ENCODE measurements at places on chromosomes 5 and 9.

DNA sequence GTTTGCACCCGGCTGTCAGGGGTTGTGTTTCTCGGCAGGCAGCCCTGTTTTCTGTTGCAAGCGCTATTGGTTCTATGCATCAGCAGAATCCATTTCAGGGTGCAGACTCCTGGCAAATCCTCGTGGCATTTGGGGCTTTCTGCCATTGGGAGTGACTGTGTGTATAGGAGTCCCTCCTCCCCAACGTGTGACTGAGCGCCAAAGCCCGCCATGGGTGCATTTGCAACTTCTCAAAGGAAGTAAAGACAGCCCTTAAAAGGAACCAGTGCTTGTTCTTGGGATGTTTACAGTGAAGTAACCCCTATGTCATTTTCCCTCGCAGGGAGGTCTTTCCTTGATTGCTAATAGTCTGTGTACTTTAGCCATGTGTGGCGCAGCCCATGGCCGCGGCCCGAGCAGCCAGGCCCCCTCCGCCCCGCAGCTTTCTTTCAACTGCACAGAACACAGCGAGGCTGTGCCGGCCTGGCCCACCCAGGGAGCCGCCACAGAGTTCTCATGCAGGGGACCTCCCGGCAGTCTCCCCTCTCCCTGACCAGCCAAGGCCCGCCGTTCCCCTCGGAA, 175.6 kb downstream of the HSD17B3 start:
- DNase-seq: no peak

DNA sequence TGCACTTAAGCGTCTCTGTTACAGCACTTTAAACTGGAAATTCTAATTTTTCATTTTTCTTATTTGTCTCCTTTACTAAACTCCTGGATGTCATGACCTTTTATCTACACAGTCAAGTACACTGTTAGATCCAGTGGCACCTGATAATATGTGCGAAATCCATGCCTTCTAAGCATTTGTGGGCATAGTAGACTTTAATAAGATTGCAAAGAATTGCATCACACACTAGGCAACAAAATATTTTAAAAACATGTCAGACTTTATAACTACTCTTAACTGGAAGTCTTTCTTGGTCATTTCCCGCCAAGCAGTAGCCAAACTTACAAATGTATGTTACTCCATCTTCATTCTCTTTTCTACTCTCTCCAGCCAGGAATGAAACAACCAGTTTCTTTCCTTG, 5.0 kb upstream of the SPINK1 start:
- DNase-seq: no peak

DNA sequence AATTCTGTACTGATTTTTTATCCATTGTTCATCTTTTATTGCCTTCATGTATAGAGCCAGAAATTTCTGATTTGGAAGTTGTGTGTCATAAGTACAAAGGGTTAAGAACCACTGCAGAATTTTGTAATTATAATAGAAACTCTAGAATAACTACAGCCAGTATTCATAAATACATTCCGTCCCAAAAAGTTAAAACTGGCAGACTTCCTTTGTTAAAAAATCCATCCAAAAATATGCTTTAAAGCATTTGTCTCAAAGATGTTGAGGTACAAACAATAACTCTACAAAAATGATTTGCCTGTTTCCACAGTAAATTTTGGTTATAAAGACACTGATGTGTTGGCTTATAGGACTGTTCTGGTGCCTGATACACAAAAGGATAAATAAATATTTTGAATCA, 436.6 kb downstream of the DTWD2 start:
- DNase-seq: no peak

DNA sequence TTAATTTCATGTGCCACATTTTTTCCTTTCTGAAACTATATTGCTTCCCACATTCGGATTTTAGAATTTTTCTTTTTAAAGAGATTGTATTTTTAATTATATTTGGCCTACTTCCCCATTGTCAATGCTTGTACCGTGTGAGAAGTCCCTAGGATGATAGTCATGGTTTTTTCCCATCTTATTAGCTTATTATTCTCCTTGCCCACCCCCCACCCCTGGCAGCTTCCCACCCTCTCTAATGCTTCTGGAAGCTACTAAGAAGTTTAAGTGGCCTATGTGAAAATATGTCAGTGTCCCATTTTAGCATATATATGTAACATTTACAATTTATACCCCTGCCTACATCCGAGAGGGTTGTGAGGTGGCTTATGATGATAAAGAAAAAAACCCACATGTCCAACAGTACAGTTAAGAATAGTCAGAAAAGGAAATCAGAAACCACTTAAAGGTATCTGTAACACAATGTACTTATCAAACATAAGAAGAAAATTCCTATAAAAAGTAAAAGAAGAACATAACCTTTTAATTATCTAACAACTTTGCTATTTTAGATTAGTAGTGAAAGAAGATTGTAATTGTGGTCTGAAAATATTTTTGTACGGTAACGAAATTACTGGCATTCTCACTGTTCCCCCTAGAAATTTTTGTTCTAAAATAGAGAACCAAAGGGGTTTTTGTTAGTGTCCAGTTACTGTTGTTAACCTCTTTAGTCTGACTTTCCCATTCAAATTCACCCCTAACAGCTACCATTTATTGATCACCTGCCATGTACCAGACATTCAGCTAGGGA, 62.1 kb downstream of the SLC44A1 start:
- no peak for DNase-seq

DNA sequence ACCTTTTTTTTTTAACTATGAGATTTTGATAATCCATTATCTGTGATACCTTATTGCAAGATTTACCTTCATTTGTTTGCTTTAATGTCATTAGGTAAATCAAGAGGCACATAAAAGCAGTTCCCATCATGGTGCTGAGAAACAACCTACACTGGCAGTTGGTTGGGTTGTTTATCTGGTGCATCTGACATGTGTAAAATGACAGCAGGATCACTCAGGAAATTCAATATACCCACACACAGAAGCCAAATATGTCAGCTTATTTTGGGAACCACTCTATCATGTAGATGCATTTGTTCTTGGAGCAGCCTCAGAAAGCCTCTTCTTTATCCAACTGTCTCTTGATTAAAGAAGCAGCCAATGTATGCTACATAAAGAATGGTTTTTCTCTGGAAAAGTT, 7.8 kb upstream of the CCDC192 start:
- no peak for DNase-seq

DNA sequence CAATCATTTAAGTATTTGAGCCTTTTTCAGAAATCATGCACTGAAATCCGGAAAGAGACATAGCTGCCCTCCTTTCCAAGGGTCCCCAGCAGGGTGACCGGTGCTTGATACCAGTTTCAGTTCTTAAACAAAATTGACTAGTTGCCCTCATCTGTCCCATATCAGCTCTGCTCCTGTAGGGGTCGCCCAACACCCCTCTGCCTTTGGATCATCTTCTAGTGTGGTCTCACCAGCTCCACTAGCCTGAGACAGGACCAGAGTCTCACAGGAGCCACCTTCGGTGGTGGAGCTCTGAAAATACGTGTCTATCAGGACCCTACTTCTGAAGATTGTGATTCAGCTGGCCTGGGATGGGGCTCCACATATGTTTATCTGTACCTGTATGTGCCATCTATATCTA, 428.2 kb downstream of the ENC1 start:
- no peak for DNase-seq

DNA sequence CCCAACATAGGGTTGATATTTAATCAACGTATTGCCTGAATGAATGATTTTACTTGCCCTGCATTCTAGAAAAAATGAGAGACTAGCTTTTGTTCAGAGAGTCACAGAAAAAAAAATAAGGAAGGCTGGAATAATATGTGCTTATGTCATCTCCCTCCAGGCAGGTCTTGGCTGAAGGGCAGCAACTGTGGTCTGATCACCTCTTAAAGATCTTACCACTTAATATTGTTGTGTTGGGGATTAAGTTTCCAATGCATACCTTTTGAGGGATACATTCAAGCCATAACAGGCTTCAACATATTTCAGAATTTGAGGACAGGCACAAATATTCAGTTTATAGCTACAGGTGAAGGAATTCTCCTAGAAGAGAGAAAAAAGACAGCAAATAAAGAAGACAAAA, 157.3 kb upstream of the S1PR3 start:
- DNase-seq: no peak

DNA sequence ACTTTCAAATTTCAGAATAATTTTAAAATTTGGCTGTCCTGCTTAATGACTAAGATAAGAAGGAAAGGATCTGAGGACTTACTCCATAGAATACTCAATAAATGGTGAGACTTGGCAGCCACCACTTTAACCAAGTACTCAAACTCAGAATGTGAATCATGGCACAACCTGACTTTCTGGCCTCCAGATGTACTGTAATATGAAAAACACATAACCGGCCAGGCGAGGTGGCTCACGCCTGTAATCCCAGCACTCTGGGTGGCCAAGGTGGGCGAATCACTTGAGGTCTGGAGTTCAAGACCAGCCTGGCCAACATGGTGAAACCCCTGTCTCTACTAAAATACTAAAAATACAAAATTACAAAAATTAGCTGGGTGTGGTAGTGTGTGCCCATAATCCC, 10.0 kb upstream of the MARCHF6 start:
- DNase-seq: no peak

DNA sequence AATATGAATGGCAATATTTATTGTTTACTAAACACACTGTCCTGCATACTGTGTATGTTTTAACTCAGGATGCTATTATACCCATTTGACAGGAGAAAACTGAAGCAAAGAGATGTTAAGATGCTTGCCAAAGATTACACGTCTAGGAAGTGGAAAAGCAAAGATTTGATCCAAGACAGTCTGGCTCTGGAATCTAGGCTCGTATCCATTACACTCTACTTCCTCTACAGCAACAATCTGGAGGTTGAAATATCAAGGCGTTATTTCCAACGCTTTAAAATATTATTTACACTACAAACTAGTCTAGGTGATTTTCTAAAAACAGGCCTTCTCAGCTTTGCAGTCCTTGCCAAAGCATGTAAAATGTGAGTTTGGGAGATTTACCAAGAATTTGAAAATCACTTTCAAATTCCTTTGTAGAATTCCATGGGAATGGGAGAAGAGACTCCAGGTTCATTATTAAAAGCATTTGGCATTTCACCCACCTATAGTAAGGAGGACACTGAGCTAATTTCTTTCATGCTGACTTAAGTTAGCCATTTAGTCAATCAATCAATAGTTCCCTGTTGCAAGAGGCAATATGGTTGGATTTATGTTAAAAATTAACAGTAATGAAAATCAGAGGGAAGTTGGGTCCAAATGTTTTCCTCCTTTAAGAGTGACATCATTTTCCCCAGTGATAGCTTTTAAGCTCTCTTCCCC, 356.3 kb upstream of the SMARCA2 start:
- DNase-seq: no peak

GRCh38 chr5:169169783-169170182, 131.2 kb downstream of the SLIT3 start:
- no peak for DNase-seq

DNA sequence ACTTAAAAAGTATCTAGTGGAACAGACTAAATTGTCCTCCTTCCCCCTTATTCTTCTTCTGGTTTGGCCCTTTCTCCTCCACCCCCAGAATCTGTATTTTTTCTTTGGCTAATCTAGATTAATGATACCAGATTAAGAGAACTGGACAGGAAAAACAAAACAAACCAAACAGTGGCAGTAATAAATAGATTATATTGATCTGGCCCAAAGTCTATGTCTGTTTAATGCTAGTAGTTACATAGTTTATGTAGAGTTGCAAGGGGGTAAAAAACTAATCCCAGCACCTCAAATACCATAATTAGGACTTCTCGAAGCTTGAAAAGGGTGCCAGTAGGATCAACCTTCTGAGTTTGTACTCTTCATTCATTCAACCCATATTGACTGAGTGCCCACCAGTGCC, 104.5 kb downstream of the ARL15 start:
- DNase-seq: no peak

GRCh38 chr5:73395256-73395655, 53.3 kb downstream of the FOXD1 start:
- DNase-seq: no peak

DNA sequence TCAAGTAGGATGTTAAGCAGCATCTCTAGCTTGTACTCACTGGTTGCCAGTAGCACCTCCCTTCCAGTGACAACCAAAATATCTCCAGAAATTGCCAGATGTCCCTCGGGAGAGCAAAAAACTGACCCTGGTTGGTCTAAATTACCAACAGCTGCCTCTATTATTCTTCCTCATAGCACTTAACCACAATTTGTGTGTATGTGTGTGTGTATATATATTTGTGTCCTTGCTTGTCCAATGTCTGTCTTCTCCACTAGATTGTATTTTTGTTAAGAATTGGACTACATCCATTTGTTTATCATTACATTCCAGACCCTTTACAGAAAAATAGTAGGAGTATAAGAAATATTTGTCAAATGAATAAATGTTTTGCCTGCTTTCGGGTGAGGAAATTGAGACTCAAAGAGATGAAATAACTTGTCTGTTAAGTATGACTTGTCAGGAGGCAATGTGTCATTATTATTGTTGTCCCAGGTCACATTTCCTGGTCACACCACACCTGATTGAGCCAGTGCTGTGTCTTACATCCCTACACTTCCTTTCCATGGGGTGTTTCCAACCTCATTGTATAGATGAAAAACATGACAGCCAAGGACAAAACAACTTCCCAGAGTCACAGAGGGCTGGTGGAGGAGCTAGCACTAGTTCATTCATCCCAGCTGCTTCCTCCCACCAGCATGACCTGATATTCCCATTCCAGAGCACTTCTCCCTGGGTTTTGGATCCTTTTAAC, 11.4 kb upstream of the GRPEL2 start:
- DNase-seq: no peak

GRCh38 chr9:6215562-6215961, at the start of gene IL33:
Gene IL33, plus strand, starts transcription at chr9:6215807. Its CDS starts 25,888 bp downstream, at chr9:6241695.
- DNase-seq: no peak

- no peak for DNase-seq
Observed at GRCh38 chr5:139757727-139758509, 37.7 kb upstream of the PSD2 start.

- no peak for DNase-seq
Observed at GRCh38 chr9:136052991-136053756, 41.9 kb downstream of the NACC2 start.

DNA sequence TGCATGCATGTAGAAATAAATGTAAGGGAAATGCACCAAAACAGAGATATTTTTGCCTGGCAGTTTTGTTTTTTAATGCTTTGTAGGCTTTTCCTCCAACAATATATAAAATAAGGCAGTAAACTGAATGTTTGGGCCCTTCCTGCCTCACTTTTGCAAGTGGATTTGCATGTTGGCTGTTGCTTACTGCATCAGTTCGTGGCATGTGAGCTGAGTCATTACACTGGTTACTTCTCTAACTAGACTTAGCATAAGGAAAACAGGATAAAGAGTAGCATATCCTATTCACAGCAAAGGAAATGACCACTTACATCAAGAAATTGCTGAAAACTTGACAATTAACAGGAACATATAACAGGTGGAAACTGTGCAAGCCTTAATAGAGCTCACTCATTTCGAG, 113.4 kb downstream of the TLE1 start:
- no peak for DNase-seq

Data from stimulated activated CD8-positive, alpha-beta memory T cell treated with anti-CD3 and anti-CD28 coated beads, Interleukin-7, amount 100 ng/mL, for 24 hours (primary cell).